Cerebellar cortex (tissue), 1 donor: ENCODE measurements at places on chromosomes 11 and 22.

DNA sequence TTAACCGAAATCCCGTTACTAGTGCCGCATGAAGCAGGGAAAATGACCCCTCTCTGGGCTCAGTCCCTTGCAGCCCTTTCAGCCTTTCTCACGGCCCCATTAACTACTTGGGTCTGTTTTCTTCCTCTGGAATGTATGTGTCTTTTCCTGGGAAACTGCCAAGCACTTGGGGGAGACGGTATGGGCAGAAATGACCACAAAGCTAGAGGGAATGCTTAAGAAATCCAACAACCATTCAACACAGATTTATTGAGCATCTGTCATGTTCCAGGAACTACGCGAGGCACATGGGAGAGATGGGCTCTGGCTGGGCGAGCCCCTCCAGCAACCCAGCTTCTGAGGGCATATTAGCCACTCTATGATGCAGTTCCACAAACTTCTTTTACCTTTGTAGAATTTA is 462.6 kb downstream of the BUD13 start:
- DNase-seq: no peak

GRCh38 chr11:66151273-66151672 is 81.2 kb downstream of the PACS1 start:
- DNase-seq: no peak

- no peak for DNase-seq
These were observed 4.5 kb upstream of the TP53I11 start for GRCh38 chr11:44955015-44955738.

DNA sequence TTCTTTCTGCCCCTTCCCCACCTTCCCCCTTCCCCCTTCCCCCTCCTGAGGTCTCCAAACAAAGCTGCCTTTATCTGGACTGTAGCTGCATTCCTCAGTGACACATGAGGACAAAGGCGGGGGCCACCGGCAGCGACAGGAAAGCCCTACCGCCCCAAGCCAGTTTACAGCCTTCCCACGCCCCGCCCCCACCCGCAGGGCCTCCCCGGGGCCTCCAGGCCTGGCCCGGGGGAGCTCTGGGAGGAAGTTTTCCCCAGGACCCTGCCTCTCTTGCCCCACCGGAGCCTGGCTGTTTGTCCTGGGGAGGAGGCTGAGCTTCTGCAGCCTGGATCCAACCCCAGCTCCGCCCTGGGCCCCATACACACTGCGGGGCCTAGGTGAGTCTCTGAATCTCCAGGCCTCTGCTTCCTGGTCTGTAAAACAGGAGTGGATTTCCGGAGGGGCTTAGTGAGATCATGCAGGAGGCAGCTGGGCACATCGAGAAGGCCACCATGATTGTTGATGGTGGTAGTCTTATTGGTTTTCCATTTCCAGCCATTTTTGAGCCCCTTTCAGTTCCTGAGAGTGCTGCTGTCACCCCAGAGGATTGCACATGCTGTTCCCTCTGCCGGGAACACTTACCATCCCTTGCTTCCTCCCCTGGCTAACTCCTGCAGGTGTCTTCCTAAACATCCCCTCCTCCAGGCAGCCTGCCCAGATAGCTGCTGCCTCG is 130.7 kb downstream of the MN1 start:
- no peak for DNase-seq
